ENCODE measurements at places on chromosomes 4 and X. TPM values are rescaled to one million over a fixed set of nuclear protein-coding genes. Genes with fewer than 3 reads are reported as not detected.

GRCh38 chr4:39802005-39802404 lies 104.1 kb downstream of the UBE2K start:
- no peak for DNase-seq

- no peak for DNase-seq
Observed at GRCh38 chr4:15100994-15101695, 98.9 kb downstream of the CPEB2 start.

DNA sequence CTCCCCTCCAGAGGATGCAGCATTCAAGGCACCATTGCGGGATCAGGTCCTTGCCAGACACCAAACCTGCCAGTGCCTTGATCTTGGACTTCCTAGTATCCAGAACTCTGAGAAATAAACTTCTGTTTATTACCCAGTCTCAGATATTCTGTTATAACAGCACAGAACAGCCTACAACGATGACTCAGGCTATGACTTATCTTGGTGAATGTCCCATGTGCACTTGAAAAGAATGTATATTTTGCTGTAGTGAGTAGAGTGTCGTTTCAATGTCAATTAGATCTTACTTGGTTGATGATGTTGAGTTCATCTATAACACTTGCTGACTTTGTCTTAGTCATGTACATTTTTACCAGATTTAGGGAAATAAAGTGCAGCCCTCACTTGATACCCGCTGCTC lies 34.5 kb upstream of the PGRMC1 start:
- DNase-seq: no peak

DNA sequence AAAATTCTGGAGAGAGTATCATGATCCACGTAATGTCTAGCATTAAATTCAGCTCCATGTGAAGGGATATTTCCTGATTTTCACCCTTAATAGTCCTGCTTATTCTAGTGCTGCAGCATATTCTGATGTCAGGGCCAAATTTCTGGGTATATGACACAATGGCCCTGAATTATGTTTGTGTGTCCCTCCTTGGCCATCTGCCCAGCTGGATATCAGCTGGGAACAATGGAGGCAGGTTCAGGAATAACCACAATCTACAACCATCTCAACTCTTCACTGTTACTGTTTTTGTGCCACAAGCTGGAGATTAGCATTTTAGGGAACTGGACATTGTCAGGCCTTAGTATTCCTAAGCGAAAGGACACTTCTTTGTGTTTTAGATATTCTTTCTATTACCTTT lies 3.5 kb downstream of the GLRB start:
- DNase-seq: no peak

- DNase-seq: no peak
Observed at GRCh38 chrX:136194536-136194935, 47.2 kb downstream of the FHL1 start.

GRCh38 chrX:1452516-1453394 lies at the start of gene ASMTL:
TSS of gene ASMTL (minus strand) at chrX:1452909. CDS start at chrX:1452840, 69 bp downstream.
- peak; percentile 100 for DNase-seq

DNA sequence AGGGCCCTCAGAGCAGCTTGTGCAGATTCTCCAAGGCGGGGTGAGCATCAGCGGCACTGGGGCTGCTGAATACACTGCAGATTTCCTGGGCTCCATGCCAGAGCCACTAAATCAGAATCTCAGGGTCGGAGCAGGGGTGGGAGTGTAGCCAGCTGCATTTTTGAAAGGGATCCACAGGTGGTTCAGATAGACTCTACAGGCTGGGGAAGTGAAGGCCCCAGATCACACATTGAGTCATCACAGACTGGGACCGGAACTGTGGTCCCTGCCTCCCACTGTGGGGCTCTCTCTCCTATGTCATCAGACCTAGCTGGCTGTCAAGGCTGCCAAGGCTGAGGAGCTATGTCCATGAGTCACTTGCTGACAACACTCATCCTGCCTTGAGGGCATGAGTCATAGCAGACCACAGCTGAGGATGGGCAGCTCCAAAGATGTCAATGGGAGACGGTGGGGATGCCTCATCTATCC lies 162.3 kb upstream of the MAMLD1 start:
- DNase-seq: no peak

DNA sequence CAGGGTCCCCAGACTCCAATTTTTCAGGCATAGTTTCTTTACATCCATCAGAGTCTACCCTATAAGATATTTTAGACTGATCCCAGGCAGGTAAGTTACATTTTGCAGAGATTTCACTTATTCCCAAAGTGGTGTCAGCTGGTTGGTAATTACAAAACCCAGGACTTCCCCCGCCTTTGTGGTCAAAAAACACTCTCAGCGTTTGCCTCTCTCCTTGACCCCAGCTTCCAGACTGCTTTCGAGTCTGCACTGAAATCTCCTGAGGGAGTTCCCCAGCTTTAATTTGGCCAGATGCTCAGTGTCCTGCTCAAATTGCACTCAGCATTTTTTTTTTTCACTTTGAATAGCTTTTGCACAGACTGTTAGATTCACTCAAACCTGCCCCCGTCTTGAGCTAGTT lies 11.2 kb upstream of the AMOT start:
- peak; percentile 51 for DNase-seq

- DNase-seq: no peak
Observed at GRCh38 chr4:84852081-84852480, 114.4 kb downstream of the WDFY3 start.

- DNase-seq: no peak
Observed at GRCh38 chrX:39614680-39614998, 483.1 kb downstream of the BCOR start.

DNA sequence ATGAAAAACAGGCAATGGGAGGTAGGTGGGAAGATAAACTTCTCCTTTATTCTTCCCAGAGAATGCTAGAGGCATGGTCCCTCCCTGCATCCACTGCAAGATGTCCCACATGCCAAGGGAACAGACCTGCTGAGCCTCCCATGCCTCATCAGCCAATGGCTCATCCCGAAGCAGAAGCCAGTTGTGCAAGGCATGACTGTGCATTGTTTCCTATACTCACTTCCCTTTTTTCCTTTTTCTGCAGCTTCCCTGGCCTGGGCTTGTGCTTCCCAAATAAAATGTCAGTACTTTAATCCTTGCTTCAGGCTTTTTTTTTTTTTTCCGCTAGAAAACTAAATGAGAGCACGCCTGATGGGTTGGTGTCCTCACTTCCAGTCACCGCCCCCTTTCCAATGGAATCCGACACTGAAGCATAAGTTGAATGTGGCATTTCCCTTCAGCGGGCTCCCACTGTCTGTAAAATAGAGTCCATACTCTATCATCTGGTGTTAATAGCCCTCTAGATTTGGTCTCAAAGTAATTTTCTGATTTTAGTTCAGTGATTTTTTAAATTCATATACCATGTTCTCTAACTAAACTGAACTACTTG lies 239.0 kb upstream of the JADE1 start:
- no peak for DNase-seq

DNA sequence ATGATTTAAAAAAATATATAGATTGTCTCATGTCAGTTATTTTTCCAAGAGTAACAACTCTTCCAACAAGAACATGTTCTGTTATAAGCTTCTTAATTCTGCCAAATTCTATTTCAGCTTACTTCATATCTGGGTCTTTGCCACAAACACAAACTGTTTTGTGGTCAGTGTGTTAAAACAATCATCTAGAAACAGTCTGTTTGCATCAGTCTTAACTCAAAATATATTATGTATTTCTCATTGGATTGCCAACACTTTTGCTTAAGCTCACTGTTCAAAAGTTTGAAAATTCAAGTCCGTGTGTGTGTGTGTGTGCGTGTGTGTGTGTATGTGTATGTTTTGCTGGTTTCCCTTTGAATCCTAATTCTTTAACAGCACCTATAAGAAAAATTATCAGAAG lies 752.3 kb upstream of the NDST4 start:
- no peak for DNase-seq

DNA sequence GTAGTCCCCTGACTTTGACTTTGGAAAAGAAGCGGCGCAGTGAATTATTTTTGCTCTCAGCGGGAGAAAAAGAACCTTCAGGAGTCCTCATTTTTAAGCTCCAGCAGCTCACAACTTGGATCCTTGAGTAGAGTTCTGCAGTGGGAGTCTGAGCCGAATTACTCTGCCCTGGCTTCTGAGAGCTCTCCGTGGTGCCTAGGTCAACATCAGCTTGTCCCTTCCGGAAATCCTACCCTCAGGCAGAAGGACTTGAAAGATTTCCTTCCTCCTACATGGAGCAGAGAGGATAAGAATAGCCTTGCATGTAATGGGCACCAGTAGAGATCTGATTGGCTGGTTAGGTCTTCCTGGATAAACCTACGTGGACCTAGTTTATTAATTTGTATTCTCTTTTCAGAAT lies 549.7 kb upstream of the TENM3 start:
- DNase-seq: no peak

DNA sequence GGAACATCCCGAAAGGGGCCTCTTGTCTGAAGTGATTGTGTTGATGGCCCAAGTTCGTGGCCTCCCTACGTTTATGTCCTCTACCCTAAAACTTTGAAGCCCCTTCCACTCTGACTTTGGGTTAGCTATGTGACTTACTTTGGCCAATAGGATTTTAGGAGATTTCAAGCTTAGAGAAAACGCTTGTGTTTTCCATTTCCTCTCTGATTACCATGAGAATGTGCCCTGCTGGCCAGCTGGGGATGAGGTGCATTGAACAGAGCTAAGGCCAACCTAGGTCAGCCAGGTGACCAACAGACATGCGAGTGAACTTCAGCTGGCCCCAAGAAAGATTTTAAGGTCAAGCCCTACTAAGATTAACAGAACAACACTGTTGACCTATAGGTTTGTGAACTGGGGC lies 82.4 kb downstream of the SLC2A9 start:
- DNase-seq: no peak

DNA sequence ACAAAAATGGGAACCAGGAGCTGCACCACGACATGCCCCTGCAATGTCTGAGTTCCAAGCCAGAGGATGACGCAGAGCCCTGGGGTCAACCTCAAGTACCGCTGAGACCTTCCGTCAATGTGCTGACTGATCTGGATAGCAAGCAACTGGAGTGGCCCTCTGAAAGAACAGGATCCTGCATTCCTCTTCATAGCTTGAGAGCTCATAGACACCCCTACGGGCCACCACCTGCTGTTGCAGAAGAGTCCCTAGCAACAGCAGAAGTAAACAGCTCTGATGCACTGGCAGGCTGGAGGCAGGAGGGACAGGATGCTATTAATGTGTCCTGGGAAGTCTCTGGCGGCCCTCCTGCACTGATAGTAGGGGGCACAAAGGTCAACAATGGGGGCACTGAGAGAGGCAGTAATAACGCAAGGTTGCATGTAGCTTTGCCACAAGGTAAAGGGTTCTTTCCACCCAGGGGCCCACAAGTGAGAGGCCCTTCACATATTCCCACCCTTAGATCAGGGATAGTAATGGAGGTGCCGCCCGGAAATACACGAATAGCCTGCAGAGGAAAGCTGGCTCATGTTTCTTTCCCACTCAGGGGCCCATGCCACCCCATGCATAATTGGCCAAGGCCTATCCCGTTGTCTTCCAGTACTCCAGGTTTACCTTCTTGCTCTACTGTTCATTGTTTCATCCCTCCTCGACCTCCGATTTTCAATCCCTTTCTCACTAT lies 1.3 kb downstream of the PRR32 start:
- no peak for DNase-seq

DNA sequence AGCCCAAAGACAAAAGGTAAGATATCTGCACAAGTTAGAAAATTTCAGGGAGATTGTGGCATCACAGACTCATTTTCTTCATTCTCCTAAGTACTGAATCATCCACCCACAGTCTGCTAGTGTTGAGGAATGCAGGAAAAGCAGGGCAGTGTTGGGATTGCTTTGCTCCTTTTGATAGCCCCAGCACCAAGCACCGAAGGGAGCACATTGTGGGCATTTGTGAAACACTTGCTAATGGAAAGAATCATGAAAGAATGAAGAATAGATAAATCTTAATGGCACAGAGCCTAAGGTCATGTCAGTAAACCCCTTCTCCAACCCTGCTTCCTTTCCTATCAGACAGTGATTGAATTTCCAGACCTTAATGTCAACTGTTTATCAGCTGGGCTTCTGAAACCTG lies 103.1 kb upstream of the GPRIN3 start:
- no peak for DNase-seq

DNA sequence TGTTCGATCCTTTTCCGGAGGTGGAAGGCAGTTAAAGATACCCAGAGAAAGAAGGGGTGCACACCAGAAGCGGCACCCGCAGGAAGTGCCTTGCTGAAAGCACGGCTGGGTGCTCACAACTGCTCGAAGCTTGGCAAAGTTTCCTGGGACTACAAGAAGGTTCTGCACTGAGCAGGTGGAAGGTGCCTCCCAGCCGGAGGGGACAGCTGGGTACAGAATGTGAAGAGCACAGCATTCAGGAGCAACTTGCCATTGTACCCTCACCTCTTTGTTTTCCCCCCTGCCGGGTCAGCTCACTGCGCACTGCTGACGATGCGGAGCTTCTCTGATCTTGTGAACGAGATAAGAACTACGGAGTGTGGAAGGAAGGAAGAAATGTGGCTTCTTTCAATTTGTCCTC lies 289.2 kb downstream of the FBXW7 start:
- DNase-seq: no peak

- DNase-seq: no peak
Observed at GRCh38 chr4:1989533-1990347, 19.0 kb downstream of the NELFA start.

DNA sequence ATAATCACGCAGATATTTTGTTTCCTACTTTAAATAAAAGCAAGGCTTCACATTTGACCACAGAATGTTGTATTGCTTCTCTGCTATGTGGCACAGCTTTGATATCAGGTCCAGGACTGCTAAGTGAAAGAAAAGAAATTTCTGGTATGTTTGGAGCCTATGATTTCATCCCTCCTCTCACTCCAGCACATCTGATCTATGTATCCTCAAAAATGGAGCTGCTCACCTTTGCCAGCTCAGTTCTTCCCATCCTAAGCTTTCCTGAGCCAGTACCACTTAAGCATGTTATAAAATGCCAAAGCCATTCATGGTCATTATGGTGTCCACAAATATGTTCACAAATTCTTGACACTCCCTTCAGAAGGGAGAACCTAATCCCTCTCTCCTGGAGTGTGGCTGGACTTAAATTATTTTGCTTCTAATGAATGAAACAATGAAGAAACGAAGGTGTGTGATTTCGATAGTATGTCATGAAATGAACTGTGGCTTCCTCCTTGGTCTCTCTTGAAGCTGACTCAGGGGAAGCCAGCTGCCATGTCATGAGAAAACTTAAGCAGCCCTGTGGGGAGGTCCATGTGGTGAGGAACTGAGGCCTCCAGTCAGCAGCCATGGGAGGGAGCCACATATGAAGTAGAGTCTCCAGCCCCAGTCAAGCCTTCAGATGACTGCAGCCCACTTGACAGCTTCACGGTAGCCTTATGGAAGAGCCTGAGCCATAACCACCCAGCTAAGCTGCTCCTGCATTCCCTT lies 207.7 kb downstream of the MGST2 start:
- DNase-seq: no peak

GAGE1 gene
- not detected for total RNA-seq

ZMYM3 gene
- total RNA-seq: 97.9 TPM

MSANTD1 gene
- 2.5 TPM for total RNA-seq

GYPB gene
- total RNA-seq: not detected

EDA2R gene
- 14.6 TPM for total RNA-seq

SLC16A2 gene
- 15.0 TPM for total RNA-seq

PAGE2 gene
- not detected for total RNA-seq

LNX1 gene
- 14.0 TPM for total RNA-seq

HGFAC gene
- total RNA-seq: 2.5 TPM

SORCS2 gene
- total RNA-seq: 7.1 TPM

CXCL8 gene
- 8.8 TPM for total RNA-seq

MAGEA12 gene
- not detected for total RNA-seq

Measured in mesothelial cell of epicardium (in vitro differentiated cells).